ENCODE measurements at places on chromosomes 3 and 15. TPM values are rescaled to one million over a fixed set of nuclear protein-coding genes. Genes with fewer than 3 reads are reported as not detected.

ZNF80 gene
- not detected for total RNA-seq

DNA sequence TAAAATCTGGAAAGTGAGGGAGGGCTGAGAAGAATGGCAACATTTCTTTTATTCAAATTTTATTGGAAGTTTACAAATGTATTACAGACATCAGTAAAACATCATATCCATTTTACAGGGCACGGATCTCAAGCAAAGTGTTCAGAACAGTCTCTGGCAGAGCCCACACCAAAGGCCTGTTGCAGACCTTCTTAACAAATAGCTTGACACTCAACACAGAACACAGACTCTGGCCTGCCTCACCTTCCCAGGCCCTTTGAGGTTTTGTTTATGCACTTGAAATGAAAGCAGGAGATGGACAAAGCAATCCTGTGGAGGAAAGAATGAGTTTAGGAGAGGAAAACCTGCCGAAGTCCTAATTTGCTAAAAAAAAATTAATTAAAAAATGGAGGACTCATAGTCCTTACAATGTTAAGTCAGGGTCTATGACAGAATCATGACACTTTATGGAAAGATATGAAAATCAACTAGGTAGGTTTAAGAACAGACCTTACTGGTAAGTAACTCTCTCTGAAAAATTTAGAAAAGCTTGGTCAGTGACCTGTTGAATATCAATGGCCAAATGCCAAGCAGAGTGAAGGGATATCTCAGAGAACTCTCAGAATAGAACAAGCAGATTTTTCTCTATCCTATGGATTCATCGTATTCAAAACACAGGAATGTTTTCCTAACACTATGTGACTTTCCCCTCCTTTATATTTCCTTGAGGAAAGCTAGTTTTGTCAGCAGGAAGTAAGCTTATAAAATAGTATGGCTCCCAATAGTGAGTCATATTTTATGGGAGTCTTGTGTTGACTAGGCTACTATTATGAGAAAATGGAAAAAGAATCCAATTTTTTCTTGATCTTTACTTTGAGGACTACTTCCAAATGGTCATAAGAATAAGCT lies 70.8 kb upstream of the PSMD6 start:
- DNase-seq, result no peak

PLA2G4F gene
- 41.2 TPM for total RNA-seq

GRCh38 chr3:89619263-89619662 lies 511.8 kb downstream of the EPHA3 start:
- no peak for DNase-seq

Data from mucosa of descending colon (tissue), 3 donors.